Activated naive CD8-positive, alpha-beta T cell treated with anti-CD3 and anti-CD28 coated beads, Interleukin-2, amount 10 ng/mL, durations not matched to agents 7 days and 5 days (primary cell): ENCODE measurements at places on chromosomes 11 and 22. TPM values are rescaled to one million over a fixed set of nuclear protein-coding genes. Genes with fewer than 3 reads are reported as not detected.

ST14 gene
- 0.67 TPM for total RNA-seq

- peak overlapping the region; percentile 78 for H3K27ac ChIP-seq
- DNase-seq, result peak; percentile 56
- H3K4me3 ChIP-seq, result peak overlapping the region; percentile 95
- peaks cover 47% of the 10 kb centered on the region for H3K27me3 ChIP-seq
- peaks cover 27% of the 10 kb centered on the region for H3K4me1 ChIP-seq
Measured at GRCh38 chr11:57459164-57460021, 935 bp upstream of the RTN4RL2 start.

DNA sequence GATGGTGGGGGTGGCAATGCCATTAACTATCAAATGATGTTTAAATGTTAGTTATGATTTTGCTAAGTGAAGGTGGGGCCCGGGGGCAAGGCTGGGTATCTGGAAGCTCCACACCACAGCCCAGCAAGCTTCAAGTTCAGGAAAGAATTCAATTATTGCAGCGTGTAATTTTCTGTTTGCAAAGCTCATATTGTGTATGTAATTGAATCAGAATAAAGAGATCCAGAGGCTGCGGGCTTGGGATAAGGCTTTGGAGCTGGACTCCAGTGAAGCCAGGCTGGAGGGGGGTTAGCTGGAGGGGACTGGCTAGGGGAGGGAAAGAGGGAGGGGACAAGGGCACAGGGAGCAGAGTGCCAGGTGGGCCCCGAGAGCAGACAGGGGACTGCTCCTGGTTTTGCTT is 557.1 kb upstream of the CADM1 start:
- no peaks in the 10 kb centered on the region for H3K36me3 ChIP-seq
- no peak overlapping the region for H3K27ac ChIP-seq
- no peak for DNase-seq

DNA sequence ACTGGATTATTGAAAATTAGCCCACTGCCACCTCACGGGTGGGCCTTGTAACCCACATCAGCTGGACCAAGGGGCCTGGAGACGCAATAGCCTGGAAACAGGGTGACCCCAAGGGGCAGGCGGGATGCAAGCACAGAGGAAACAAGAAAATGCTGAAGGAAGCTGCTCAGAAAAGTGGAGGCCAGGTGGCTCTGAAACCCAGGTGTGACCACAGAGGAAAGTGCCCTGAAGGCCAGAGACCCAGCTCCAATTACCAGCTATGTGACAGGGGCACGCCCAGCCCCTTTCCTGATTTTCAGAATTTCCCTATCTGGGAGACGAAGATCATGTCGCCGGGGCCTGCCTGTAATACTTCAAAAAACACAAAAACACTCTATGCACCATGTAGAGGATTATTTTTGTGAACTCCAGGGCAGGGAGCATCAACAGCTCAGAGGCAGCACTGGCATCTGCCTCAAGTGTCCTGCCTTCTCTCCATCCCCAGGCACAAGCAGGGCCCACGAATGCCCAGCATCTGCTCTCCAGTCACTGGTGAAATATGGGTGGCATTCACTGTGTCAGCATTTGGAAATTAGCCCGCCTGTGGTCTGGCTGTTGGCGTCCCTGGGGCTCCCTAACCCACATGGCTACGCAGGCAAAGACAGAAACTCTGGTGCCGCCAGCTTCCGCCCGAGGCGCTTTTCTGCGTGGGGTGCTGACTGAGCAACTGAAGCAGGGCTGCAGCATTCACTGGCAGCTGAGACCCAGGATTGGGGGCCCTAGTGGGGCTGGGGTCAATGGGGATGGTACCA is 6.3 kb downstream of the KCNJ1 start:
- DNase-seq, result no peak
- no peak overlapping the region for H3K4me3 ChIP-seq
- H3K4me1 ChIP-seq, result peaks cover 6% of the 10 kb centered on the region
- H3K27me3 ChIP-seq, result peaks cover 4% of the 10 kb centered on the region
- H3K27ac ChIP-seq, result no peak overlapping the region

DNA sequence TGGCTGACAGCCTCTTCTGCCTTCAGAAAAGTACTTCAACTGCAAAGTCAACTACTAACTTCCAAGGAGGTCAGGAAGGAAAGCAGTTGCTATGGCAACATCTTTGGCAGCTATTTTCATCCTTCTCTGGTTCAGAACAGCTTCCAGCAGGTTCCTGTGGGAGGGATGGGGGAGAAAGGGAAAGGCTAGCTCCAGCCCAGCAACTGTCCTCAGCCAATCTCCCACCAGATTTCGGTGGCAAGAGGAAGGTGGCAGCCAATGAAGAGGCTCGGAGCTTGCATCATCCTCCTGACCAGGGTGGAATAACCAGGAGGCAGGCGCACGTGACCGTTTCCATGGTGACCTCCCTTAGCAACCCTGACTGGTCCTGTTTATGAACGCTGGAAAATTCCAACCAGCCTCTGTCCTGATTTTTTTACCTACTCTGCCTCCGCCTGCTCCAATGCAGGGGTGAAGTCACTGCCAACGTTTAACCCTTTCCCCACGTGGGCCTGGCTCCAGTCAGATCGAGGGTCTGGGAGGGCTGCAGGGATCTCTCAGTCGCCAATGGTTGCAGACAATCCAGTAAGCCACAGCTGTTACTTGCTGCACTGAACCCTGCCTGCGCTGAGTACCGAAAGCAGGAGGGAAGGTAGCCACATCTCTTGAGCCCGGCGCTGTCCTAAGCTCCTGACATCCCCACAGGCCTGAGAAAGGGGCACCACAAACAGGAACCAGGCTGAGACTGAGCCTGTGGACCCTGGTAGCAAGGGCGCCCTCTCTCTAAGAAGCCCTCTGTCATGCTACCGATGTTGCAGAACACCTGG is 11.2 kb upstream of the MALAT1 start:
- H3K27me3 ChIP-seq, result peaks cover 6% of the 10 kb centered on the region
- no peak overlapping the region for H3K27ac ChIP-seq
- no peak overlapping the region for H3K4me3 ChIP-seq
- peaks cover 20% of the 10 kb centered on the region for H3K4me1 ChIP-seq
- H3K36me3 ChIP-seq, result no peaks in the 10 kb centered on the region

DNA sequence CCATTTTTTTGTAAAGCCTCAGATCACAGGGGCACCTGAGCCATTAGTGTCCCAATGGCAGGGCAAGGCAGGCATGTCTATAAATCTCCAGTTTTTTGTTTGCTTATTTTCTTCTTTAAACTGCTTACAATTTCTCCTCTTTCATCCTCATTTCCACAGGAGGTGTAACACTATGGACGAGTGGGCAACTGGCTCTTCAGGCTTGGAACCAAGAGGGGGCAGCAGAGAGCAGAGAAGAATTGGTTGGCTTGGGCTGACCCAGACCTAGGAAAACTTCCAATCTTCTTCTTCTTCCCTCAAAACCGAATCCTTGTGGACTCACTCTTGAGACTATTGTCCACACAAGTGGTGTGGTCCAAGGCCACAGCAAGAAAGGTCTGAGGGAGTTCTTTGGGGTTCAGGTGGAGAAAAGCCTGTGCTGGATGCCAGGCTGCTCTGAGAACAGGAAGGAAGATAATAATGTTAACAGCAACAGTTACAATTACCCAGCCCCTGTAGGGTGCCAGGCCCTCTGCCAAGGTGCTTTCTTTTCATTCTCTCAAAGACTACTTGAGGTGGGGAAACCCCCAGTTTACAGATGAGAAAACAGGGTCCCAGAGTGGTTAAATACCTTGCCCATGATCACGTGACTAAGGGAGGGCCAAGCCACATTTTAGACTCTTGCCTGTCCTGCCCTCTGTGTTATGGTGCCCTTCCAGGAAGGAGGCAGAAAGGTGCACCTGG is 70.7 kb upstream of the E2F8 start:
- peak; percentile 39 for DNase-seq
- no peaks in the 10 kb centered on the region for H3K4me1 ChIP-seq
- H3K36me3 ChIP-seq, result no peaks in the 10 kb centered on the region
- no peak overlapping the region for H3K27ac ChIP-seq
- no peak overlapping the region for H3K4me3 ChIP-seq

GRCh38 chr11:33769542-33769941 is 4.8 kb downstream of the FBXO3 start:
- peaks cover under 1% of the 10 kb centered on the region for H3K27me3 ChIP-seq
- H3K27ac ChIP-seq, result no peak overlapping the region
- H3K36me3 ChIP-seq, result peaks cover 21% of the 10 kb centered on the region
- peaks cover 15% of the 10 kb centered on the region for H3K4me1 ChIP-seq
- H3K4me3 ChIP-seq, result no peak overlapping the region

DLAT gene
- 26.0 TPM for total RNA-seq

DNA sequence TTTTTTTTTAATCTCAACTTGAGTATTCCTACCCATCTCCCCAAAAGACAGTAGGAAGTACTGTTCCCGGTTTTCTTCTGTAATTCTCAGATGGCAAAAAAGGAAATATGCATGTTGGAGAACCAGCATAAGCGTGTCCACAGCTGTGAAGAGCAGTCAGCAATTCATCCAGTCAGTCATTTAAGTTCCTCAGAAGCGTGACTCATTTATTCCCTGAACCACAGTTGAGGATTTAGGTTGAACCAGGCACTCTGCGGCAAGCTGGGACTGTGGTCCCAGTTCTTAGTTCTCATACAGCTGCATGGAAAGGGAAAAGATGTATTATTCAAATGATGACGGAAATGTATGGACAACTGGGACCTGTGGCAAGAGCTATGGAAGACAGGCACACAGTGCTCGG is 61.0 kb upstream of the MYO18B start:
- H3K27me3 ChIP-seq, result no peaks in the 10 kb centered on the region
- DNase-seq, result no peak
- no peak overlapping the region for H3K27ac ChIP-seq
- H3K4me1 ChIP-seq, result no peaks in the 10 kb centered on the region

- no peak for DNase-seq
- no peak overlapping the region for H3K27ac ChIP-seq
- H3K4me1 ChIP-seq, result peaks cover 11% of the 10 kb centered on the region
- H3K27me3 ChIP-seq, result peaks cover 3% of the 10 kb centered on the region
- H3K4me3 ChIP-seq, result no peak overlapping the region
- H3K36me3 ChIP-seq, result no peaks in the 10 kb centered on the region
Measured at GRCh38 chr11:7509966-7510365, 3.8 kb upstream of the PPFIBP2 start.

SMTNL1 gene
- not detected for total RNA-seq

DNA sequence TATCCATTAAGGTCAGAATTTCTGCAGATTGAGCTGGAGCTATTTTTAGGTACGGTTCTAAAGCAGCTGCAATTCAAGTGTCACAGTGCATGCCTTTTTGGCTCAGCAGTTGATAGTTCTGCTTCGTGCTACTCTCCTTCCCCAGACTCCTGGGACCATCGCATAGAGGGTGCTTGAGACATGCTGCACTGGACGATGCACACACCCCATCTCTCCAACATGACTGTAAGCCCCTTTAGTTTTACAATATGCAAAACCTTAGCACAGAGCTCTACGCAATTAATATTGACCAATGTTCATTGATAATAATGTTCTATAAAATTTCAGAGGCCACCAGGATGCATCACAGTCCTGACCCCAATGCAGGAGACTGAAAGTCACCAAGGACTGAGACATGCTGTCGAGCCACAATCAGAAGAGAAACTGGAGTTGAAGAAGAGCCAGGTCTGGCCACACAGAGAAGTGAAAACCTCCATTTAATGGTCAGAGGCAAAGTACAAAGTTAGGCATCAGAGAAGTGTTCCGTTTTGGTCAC is 120.9 kb upstream of the ZC3H12C start:
- H3K4me1 ChIP-seq, result peaks cover 15% of the 10 kb centered on the region
- H3K27me3 ChIP-seq, result peaks cover 15% of the 10 kb centered on the region
- H3K27ac ChIP-seq, result no peak overlapping the region
- DNase-seq, result no peak
- H3K36me3 ChIP-seq, result no peaks in the 10 kb centered on the region

- peaks cover 1% of the 10 kb centered on the region for H3K4me1 ChIP-seq
- DNase-seq, result no peak
- H3K36me3 ChIP-seq, result peaks cover 31% of the 10 kb centered on the region
- H3K27ac ChIP-seq, result no peak overlapping the region
- no peak overlapping the region for H3K4me3 ChIP-seq
Measured at GRCh38 chr11:10770626-10771254, 19.7 kb downstream of the CTR9 start.

- H3K27me3 ChIP-seq, result no peaks in the 10 kb centered on the region
- H3K36me3 ChIP-seq, result no peaks in the 10 kb centered on the region
- no peak overlapping the region for H3K27ac ChIP-seq
- no peaks in the 10 kb centered on the region for H3K4me1 ChIP-seq
Measured at GRCh38 chr11:87871056-87871455, 304.2 kb downstream of the RAB38 start.

OR5P2 gene
- not detected for total RNA-seq

- H3K27me3 ChIP-seq, result no peaks in the 10 kb centered on the region
- H3K4me3 ChIP-seq, result peak overlapping the region; percentile 97
- peak; percentile 82 for DNase-seq
- H3K4me1 ChIP-seq, result peaks cover 15% of the 10 kb centered on the region
- H3K36me3 ChIP-seq, result peaks cover 6% of the 10 kb centered on the region
- H3K27ac ChIP-seq, result peak overlapping the region; percentile 86
Measured at GRCh38 chr11:416757-417621, 2.2 kb upstream of the SIGIRR start.

- peaks cover 1% of the 10 kb centered on the region for H3K4me1 ChIP-seq
- peaks cover 4% of the 10 kb centered on the region for H3K27me3 ChIP-seq
- DNase-seq, result no peak
- H3K27ac ChIP-seq, result no peak overlapping the region
Measured at GRCh38 chr22:26918226-26918625, 260.8 kb downstream of the MIAT start.

JRKL gene
- 12.7 TPM for total RNA-seq

GRCh38 chr11:117677729-117678310 is 119.2 kb downstream of the DSCAML1 start:
- H3K36me3 ChIP-seq, result no peaks in the 10 kb centered on the region
- H3K27me3 ChIP-seq, result peaks cover 3% of the 10 kb centered on the region
- no peak overlapping the region for H3K4me3 ChIP-seq
- no peak for DNase-seq
- H3K4me1 ChIP-seq, result no peaks in the 10 kb centered on the region

GRCh38 chr11:10150800-10151199 is 143.2 kb downstream of the SBF2 start:
- H3K4me1 ChIP-seq, result no peaks in the 10 kb centered on the region
- no peaks in the 10 kb centered on the region for H3K27me3 ChIP-seq
- no peak for DNase-seq
- H3K36me3 ChIP-seq, result peaks cover 3% of the 10 kb centered on the region

DNA sequence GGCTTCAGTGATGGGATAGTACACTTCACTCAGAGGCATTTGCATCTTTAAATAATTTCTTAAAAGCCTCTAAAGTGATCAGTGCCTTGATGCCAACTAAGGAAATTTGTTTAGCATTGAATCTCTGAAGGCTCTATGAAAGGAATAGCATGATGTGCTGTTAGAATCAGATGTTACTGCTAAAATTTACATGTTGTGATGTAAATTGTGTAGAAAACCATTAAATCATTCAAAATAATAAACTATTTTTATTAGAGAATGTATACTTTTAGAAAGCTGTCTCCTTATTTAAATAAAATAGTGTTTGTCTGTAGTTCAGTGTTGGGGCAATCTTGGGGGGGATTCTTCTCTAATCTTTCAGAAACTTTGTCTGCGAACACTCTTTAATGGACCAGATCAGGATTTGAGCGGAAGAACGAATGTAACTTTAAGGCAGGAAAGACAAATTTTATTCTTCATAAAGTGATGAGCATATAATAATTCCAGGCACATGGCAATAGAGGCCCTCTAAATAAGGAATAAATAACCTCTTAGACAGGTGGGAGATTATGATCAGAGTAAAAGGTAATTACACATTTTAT is 4.6 kb downstream of the MALAT1 start:
- peak overlapping the region; percentile 87 for H3K27ac ChIP-seq
- peaks cover 44% of the 10 kb centered on the region for H3K4me1 ChIP-seq
- peaks cover 33% of the 10 kb centered on the region for H3K36me3 ChIP-seq
- no peaks in the 10 kb centered on the region for H3K27me3 ChIP-seq
- no peak for DNase-seq
- H3K4me3 ChIP-seq, result no peak overlapping the region
